ENCODE measurements at places on chromosomes 13 and 19.

DNA sequence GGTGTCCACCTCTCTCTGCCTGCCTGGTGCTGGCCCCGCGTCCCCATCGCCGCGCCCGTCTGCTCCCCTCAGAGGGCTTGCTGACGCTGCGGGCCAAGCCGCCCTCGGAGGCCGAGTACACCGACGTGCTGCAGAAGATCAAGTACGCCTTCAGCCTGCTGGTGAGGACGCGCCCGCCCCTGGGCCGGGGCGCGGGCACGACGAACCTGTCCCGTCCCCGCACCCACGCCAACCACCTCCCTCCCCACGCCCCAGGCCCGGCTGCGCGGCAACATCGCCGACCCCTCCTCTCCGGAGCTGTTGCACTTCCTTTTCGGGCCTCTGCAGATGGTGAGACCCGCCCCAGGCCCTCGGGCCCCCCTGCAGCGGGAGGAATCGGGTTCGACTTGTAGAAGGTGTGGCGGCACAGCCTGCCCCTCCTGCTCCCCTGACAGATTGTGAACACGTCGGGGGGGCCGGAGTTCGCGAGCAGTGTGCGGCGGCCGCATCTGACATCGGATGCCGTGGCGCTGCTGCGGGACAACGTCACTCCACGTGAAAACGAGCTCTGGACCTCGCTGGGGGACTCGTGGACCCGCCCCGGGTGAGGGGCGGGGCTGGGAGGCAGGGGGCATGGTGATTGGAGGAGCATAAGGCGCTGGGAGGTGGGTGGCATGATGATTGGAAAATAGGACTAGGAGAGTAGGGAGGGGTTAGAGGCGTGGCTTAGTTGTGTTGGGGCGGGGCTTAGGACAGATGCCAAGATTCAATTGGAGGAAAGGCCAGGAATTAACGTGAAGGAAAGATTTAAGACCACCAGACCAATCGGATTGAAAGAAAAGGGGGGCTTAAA is 6.6 kb downstream of the EPS8L1 start:
- peak; percentile 48 for DNase-seq

DNA sequence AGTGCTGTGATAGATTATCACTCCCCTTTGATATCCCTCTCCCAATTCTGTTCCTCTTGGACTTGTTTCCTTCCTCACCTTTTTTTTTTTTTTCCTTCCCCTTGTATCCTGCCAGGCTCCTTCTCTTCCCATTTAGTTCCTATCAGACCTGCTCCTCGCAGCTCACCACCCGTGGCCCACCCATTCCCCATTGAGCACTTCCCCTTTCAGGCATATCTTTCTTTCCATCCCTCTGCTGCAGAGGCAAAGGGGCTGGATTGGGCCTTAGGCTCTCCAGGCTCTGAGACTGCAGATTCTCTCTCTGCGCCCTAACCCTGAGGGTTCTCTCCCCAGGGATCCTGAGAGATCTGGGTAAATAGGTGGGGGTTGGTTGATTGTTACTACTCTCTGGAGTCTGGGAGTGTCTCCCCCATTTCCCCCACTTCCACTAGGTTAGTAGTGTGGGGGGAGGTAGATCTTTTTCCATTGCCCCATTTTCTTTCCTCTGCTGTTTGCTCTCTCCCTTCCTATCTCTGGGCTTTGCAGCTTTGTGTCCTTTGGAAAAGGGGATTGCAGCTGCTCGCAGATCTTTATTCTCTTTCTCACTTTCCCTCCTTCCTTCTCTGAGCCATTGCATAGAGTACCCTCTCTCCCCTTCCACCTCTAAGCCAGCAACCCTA is 2.3 kb downstream of the ARHGAP35 start:
- no peak for DNase-seq

- DNase-seq = no peak
These were observed 37.9 kb upstream of the ISYNA1 start for GRCh38 chr19:18475762-18476331.

DNA sequence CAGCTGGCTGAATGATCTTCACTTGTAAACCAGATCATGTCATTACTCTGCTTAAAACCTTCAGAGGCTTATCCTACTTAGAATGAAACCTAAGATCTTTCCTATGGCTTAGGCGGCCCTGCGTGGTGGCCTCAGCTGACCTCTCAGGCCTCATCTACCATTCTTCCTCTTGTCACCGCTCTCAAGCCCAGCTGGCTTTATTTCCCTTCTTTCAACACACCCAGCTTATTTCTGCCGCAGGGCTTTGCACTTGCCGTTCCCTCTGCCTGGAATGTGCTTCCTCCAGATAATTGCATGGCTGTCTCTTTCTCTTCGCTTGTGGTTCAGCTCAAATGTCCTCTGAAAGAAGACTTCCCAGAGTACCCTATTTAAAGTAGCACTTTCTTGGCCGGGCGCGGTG is 3.6 kb upstream of the ASF1B start:
- no peak for DNase-seq

Data from activated T-cell treated with anti-CD3 and anti-CD28 coated beads, Interleukin-2, amount 50 U/mL, for 1 hour (primary cell).